Activated T-cell treated with anti-CD3 and anti-CD28 coated beads, Interleukin-2, amount 50 U/mL, for 24 hours (primary cell): ENCODE measurements at places on chromosomes 7 and 10.
A peak's percentile ranks its signal among the peaks of the same experiment; 100 is the strongest.

- H3K4me3 ChIP-seq, result peak overlapping the region; percentile 2
- peaks cover 51% of the 10 kb centered on the region for H3K4me1 ChIP-seq
- H3K27me3 ChIP-seq, result no peaks in the 10 kb centered on the region
- DNase-seq, result peak; percentile 37
- H3K27ac ChIP-seq, result peak overlapping the region; percentile 92
Observed at GRCh38 chr7:148927123-148928045, 43.3 kb upstream of the EZH2 start.

DNA sequence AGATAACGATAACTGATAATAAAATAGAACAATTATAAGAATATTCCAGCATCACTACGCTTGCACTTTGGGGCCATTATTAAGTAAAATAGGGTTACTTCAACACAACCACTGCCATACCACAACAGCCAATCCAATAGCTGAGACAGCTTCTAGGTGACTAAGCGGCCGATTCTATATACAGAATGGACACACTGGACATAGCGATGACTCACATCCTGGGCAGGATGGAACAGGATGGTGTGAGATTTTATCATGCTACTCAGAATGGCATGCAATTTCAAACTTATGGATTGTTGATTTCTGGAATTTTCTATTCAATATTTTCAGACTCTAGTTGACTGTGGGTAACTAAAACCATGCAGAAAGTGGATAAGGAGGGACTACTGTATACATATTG, 920.9 kb downstream of the LRMDA start:
- H3K27ac ChIP-seq, result no peak overlapping the region
- H3K4me3 ChIP-seq, result no peak overlapping the region
- DNase-seq, result no peak
- H3K4me1 ChIP-seq, result no peaks in the 10 kb centered on the region
- no peaks in the 10 kb centered on the region for H3K36me3 ChIP-seq

- peaks cover 40% of the 10 kb centered on the region for H3K27me3 ChIP-seq
- H3K36me3 ChIP-seq, result no peaks in the 10 kb centered on the region
- no peak for DNase-seq
- no peak overlapping the region for H3K27ac ChIP-seq
- H3K4me3 ChIP-seq, result no peak overlapping the region
Observed at GRCh38 chr7:55140221-55140940, 121.6 kb downstream of the EGFR start.

DNA sequence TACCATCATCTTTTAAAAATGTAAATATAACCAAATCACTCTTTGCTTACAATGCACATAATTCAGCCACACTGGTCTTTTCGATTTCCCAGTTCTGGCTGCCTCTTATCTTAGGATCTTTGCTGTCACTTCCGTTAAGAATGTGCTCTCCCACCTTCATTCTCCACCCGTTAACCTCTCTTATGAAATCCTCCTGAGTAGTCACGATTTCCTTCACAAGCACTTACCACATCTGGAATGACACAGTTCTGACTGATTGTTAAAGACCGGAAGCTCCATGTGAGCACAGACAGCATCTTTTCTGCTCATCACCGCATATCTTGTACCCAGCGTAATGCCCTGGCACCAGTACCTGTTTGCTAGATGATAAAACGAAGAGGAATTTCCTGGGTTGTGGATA, 84.3 kb downstream of the CUL2 start:
- no peaks in the 10 kb centered on the region for H3K27me3 ChIP-seq
- peaks cover 52% of the 10 kb centered on the region for H3K36me3 ChIP-seq
- no peaks in the 10 kb centered on the region for H3K4me1 ChIP-seq
- DNase-seq, result no peak
- H3K27ac ChIP-seq, result no peak overlapping the region

GRCh38 chr10:53754596-53755250, 982.1 kb upstream of the MBL2 start:
- no peak overlapping the region for H3K4me3 ChIP-seq
- no peak for DNase-seq
- no peaks in the 10 kb centered on the region for H3K36me3 ChIP-seq
- no peaks in the 10 kb centered on the region for H3K4me1 ChIP-seq
